Posterior vena cava (tissue), 2 donors: ENCODE measurements at places on chromosomes 3 and 15. TPM values are rescaled to one million over a fixed set of nuclear protein-coding genes. Genes with fewer than 3 reads are reported as not detected.
A peak's percentile ranks its signal among the peaks of the same experiment; 100 is the strongest.

DNA sequence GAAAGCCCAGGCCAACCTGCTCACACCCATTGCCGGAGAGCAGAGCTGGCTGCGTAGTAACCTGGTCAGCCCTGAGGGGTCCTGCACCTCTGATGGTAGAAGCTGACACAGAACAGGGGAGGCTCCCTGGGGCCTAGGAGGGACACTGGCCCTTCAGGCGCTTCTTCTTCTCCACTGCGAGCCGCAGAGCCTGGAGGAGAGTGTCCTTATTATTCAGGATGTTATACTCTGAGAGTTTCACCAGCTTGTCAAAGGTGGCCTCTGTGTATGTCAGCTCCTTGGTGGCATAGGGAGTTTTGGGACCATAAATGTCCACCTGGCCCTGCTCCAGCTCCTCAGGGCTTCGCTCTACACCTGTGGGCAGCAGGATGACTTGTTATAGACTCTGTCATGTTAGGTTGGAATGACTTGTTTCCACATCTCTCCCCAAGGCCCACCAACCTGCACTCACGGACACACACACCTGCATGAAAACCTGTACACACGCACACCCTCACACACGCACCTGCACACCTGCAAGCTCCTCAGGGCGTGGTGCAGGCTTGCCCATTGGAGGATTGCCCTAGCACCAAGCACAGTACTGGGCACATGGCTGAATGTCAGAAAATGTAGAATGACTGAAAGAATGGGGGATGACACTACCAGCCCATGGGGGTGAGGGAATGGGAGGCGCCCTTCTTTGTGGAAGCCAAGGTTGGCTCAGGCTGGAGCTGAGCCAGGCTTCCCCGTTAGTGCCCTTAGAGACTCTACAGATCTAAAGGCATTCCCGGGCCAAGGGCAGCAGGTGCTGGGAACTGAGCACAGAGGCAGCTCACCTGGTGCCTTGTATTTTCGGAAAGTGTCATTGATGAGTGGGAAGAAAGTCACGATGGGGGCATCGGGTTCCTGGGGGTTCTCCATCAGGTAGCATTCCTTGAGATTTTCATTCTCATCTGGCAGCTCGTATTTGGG, 11.5 kb upstream of the EHD4 start:
- DNase-seq: peak; percentile 58

- DNase-seq: no peak
These were observed 319.1 kb upstream of the TLE3 start for GRCh38 chr15:70416829-70417228.

GRCh38 chr15:82808634-82809041, 790 bp upstream of the WHAMM start:
- DNase-seq: no peak

DNA sequence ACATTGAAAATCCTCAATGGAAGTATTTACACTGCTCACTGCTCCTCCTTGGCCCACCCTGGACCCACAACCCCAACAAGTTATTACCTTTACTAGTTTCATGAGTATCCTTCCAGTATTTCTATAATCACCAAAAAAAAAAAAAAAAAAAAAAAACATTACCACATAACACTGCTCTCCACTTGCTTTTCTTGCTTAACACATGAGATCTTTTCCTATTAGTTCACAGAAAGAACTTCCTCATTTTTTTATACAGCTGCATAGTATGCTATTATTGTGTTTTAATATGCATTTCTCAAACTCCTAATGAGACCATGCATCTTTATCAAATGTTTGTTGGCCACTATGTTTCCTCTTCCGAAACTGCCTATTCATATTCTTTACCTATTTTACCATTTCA, 14.6 kb downstream of the GABPB1 start:
- no peak for DNase-seq

GRCh38 chr3:10964537-10965167, 27.9 kb upstream of the SLC6A1 start:
- DNase-seq: no peak

DNA sequence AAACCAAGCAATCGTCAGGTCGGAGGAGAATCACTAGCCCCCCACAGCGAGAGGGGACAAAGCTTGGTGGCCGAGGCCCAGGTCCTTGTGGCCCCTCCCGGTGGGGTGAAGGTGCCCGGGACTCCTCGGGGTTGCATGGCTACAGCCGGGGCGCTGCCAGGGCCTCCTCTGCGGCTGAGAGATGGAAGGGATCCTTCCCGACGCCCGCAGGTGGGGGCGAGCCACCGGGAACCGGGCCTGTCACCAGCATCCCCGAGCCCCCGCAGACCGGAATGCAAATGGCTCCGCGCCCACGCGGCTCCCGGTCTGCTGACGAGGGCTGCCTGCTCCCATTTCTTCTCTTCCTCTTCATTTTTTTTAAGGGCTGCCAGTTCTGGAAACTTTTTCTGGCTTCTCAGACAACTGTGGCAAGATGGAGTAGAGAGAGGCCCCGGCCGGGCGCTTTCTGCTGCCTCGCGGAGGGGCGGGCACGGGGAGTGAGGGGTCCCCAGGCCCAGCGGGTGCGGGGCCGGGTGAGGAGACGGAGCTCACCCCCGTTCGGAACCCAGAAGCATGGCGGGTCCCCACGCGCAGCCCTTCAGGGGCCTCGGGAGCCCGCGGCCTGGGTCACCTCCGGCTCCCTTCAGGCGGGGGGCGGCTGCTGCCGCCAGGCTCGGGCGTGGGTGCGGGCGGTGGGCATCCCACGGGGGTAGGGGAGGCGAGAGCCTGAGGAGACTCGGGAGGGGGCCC, 27.5 kb downstream of the MELTF start:
- peak; percentile 83 for DNase-seq

DNA sequence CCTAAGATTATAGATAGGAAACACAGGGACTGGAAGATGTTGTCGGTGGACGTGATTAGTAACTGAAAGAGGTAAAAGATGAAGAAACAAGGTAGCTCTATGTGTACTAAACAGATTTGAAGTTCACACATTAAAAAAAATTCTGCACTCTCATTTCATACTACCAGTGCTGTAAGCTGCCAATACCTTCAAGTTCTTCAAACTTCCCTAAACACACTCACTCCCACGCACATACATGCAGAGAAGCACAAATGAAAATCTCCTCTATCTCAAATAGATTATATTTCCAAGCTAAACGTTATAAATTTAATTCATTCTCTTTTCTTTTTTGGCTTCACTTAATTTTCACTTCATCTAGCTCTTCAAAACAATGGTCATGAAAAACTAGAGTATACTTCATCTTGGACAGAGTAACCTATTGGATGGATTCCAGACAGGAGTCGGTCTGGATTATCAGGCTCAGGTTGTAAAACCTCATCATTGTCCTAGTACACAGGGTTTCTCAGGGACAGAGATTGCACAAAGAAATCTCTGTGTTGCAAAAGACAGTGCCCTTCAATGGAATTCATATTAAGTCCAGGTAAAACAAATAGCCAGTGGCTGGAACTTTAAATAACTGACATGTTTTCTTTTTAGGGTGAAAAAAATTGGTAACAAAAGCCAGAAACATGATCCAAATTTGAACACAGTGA, 408.1 kb upstream of the ZNF385D start:
- no peak for DNase-seq

GRCh38 chr3:70597312-70597711, 284.9 kb upstream of the MDFIC2 start:
- DNase-seq: no peak

DNA sequence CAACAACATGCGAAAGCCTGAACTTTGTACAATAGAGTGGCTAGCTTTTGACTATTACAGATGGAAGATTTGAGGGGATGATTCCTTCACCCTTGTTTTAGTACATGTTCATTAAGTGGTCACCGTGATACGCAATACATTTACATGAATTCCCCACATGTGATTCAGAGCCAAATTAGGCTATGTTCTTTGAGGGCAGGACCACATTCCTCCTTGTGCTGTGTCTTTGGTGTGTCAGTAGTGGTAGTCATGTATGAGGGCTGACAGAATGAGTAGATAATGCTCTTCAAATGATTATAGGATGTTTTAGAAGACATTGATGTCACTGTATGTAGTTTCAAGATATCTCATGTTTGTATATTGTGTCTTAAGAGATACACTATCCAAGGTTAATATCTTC, 12.1 kb downstream of the PTPRG start:
- DNase-seq: no peak

DNA sequence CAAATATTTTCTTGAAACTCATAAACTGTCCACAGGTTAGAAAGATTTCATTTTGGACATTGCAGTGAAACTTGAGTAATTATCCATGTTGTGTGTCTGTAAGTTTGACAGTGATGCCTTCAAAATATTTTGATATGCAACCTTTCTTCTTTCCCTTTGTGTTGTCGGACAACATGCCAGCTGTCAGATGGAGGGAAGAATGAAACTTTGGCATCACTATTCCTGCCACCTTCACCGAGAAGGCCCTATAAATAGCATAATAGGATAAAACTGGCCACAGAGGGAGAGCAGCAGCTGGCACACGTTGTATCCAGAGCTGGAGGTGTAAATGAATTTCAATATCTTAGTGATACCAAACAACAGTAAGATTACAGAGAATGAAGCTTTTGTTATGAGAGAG, 436.7 kb upstream of the CFAP20DC start:
- DNase-seq: no peak

DNA sequence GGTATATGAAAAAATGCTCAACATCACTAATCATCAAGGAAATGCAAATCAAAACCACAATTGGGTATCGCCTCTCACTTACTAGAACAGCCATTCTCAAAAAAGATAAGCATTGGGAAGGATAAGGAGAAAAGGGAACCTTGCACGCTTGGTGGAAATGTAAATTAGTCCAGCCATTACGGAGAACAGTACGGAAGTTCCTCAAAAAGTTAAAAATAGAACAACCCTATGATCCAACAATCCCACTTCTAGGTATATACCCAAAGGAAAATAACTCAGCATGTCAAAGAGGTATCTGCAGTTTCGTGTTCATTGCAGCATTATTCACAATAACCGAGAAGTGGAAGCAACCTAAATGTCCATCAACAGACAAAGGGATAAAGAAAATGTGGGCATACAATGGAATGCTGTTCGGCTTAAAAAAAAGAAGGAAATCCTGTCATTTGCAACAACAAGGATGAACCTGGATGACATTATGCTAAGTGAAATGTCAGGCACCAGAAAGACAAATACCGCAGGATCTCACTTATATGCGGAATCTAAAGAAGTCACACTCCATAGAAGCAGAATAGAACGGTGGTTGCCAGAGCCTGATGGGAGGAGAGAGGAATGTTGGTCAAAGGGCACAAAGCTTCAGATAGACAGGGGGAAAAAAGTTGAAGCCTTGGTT, 11.7 kb upstream of the CMTM7 start:
- no peak for DNase-seq

GRCh38 chr3:31853580-31853979, 127.5 kb downstream of the OSBPL10 start:
- no peak for DNase-seq

- no peak for DNase-seq
These were observed 524 bp downstream of the MRPS11 start for GRCh38 chr15:88467935-88468528.

DNA sequence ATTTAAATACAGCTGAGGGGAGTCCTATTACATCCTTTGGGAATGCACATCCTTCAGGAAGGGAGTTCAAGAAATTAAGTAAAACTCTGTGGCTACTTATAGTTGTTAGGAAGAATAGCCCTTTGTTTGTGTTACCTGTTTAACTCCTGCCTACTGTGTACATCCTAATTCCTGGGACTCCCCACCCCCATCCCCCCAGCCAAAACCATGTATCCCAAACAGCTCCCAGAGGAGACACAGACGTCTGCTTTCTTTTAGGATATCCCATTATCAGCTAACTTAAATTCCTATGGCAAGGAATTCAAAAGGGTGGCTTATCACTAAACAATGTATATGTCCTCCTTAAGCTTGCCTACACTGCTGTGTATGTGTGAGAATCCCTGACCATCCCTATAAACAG, 581.7 kb downstream of the DIPK2A start:
- DNase-seq: no peak

GRCh38 chr3:129317848-129318247, 39.2 kb downstream of the HMCES start:
- no peak for DNase-seq

- no peak for DNase-seq
These were observed 144.2 kb downstream of the RYR3 start for GRCh38 chr15:33454996-33455395.

DNA sequence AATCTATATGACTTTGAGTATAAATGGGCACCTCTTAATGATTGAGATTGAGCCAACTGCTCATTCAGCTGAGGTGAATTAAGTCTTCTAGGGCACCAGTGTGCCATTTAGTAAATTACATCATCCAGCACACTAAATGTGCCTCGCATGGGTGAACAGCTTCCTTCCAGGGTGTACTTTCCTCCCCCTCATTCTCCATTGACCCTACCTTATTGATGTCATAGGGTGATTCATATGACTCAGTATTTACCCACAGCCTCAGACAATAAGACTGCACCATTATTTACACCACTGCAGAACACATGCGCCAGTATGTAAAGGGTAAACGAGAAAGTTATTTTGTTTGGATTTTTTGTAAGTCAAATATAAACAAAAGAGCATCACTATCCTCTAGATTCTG, 185.2 kb upstream of the ARL6 start:
- no peak for DNase-seq

GRCh38 chr3:130709671-130710070, 37.0 kb downstream of the PIK3R4 start:
- no peak for DNase-seq

DNA sequence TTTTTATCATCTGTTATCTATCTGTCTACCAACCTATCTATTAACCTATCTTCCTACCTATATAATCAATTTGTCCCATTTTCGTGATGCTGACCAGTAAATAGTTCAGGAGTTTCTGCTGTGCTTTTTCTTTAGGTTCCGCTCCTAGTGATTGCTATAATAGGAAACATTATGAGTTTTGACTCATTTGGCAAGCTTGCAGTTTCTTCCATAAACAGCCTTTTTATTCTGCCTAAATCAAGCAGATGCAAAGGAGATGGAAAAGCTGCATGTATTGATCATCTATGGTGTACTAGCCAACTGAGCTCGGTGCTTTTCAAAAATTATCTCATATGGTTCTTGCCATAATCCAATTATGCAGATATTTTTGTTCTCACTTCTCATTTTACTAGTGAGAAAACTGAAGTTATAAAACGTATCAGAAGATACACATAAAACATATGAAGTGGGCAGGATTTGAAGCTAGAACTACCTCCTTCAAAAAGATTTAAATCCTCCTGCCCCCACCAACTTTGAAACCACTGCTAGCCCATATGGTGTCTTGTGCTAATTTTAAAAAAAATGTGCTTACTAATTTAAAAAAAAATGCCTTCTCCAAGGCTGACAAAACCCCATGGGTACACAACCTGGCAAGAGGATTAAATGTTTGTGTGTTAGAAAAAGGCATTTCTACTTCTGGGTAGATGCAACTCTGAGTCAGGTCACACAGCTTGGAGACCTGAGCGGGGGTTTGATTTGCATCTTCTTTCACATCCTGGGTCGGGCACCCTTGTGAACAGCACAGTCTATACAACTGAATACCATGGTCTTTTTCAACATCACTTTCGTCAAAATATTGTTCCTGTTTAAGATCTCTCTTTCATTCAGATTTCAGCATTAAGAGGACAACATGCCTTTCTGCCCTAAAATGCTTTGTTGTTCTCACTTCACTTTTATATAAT, 267.0 kb downstream of the CHL1 start:
- DNase-seq: no peak

ATP13A5 gene
- not detected for total RNA-seq

ITPKA gene
- total RNA-seq: 0.33 TPM

CLDN18 gene
- not detected for total RNA-seq

LRRN1 gene
- total RNA-seq: 0.65 TPM

RPL29 gene
- 657 TPM for total RNA-seq

TWF2 gene
- total RNA-seq: 51.0 TPM

NOX5 gene
- 0.10 TPM for total RNA-seq

ARRDC4 gene
- total RNA-seq: 37.9 TPM

GRK7 gene
- not detected for total RNA-seq

MST1R gene
- total RNA-seq: 1.4 TPM

WDR93 gene
- total RNA-seq: not detected

CIDEC gene
- total RNA-seq: 1.2 TPM

TRAIP gene
- total RNA-seq: 1.5 TPM
